GM12865 (cell line): ENCODE measurements at places on chromosomes 6 and 20.
A peak's percentile ranks its signal among the peaks of the same experiment; 100 is the strongest.

DNA sequence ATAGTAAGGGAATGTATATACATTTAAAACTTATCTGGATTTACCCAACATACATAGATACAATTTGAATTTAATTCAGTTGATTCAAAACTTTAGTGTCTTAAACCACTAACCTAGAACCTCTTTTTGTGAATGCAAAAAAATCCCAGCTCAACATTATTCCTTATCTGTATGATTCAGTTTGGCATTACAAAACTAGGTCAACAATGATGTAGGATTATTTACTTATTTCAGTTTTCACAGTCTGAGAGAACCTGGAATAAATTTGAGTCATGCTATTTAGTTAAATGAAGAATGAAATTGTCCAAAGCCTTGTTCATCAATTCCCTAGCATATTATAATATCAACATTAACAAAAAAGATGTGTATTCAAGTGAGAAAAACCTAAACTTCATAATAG, 7.4 kb upstream of the PLCB1 start:
- DNase-seq, result no peak

DNA sequence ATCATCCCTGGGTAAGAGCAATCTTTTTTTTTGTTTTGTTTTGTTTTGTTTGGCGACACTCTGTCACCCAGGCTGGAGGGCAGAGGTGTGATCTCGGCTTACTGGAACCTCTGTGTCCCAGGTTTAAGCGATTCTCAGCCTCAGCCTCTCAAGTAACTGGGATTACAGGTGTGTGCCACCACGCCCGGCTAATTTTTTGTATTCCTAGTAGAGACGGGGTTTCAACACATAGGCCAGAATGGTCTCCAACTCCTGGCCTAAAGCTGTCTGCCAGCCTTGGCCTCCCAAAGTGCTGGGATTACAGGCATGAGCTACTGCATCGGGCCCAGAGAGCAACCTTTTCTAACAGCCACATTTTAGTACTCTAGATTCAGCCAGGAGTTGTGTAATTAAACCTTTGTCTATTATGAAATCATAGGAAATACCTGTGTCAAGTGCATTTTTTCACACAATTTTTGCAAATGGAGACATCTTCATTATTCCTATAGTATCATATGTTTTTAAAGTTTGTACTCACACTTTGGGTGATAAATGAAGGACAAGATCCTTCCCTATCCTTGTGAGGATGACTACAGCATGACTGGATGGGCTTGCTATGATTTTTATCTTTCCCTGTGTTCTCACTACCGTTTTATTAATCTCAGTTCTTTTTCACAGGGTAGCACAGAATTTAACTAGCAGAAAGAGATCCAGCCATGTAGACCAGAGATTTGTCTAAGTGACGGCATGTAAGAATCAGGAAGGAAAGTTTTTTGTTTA, 82.6 kb downstream of the OR2B2 start:
- DNase-seq, result no peak

DNA sequence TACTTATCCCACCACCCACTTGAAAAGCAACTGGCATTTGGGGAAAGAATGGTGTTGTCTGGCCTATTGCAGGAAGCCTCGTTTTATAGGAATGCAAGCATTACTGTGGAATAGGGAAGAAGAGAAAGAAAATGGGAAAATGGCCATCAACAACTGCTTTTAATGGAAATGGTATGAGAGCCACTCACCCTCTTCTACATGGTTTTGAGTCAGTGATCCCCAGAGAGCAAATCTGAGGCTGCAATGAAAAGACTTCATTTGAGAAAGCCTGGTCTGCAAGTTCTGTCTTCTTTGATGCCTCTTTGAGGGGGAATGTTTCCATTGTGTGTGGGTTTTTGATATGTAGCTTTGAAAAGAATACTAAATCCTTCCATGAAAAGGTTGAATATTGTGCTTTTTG, 172.3 kb upstream of the HDDC2 start:
- DNase-seq, result no peak

DNA sequence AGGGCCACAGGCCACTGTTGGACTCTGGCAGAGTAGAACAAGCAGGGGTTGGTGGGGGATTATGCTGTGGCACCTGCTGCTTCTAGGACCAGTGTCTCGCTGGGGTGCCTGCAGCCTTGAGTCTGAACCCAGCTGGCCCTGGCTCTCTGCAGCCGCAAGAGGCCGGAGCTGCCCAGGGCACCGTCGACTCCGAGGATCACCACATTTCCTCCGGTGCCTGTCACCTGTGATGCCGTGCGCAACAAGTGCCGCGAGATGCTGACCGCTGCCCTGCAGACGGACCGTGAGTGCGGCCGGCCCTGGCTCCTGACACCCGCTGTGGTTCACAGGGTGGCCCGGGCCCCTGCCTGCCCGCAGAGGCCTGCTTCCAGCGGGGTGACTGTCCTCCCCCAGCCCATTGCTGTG, 6.2 kb downstream of the TCEA2 start:
- no peak for DNase-seq

DNA sequence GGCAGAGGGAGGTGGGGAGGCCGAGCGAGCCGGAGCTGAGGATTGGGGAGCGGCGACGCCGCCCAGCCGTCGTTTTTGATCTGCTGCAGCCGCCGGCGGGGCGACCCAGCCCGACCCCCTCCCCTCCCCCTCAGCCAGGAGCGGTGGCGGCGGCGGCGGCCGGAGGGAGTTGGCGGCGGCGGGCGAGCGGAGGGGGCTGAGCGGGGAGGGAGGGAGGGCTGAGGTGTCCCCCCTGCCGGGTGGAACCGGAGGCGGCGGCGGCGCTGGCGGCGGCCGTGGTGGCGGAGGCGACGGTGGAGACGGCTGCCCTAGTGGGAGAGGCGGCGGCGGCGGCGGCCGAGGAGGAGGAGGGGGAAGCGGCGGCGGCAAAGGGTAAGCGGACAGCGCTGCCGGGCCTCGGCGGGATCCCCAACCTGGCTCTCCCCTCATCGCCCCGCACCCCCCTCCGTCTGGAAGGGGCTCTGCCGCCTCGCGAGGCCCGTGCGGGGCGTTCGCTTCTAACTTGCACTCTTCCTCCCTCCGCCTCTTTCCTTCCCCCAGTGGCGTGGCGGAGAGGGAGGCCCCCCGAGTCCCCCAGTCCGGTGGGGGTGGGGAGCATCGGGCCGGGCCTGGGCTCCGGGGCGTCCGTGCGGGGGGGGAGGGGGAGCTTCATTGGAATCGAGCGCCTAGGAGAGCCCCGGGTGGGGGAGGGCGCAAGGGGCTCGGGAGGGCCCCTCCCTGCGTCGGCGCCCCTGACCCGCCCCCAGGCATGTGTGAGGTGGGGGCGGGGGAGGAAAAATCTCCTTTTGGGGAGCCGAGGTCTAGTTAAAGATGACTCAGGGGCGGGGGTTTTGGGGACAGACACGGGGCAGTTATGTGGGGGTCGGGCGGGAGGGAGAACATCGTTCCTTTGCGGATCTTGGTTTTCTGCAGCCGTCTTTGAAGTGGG, at the start of gene TAB2:
Gene TAB2, plus strand, starts transcription at position 69 of the 928 bp plus-strand sequence. CDS start 52,286 bp downstream, outside the sequence.
- peak; percentile 66 for DNase-seq

GRCh38 chr6:28303570-28303969, 22.2 kb downstream of the PGBD1 start:
- DNase-seq, result peak; percentile 24
